ENCODE measurements at places on chromosomes 7 and 10.

GRCh38 chr10:3655528-3655927, 129.5 kb downstream of the KLF6 start:
- H3K4me3 ChIP-seq, result no peak overlapping the region
- no peaks in the 10 kb centered on the region for H3K4me1 ChIP-seq
- H3K27me3 ChIP-seq, result no peaks in the 10 kb centered on the region
- peaks cover 3% of the 10 kb centered on the region for H3K36me3 ChIP-seq

GRCh38 chr10:90269699-90270098, 568.3 kb downstream of the KIF20B start:
- no peak for DNase-seq
- no peaks in the 10 kb centered on the region for H3K36me3 ChIP-seq
- H3K27me3 ChIP-seq, result no peaks in the 10 kb centered on the region

DNA sequence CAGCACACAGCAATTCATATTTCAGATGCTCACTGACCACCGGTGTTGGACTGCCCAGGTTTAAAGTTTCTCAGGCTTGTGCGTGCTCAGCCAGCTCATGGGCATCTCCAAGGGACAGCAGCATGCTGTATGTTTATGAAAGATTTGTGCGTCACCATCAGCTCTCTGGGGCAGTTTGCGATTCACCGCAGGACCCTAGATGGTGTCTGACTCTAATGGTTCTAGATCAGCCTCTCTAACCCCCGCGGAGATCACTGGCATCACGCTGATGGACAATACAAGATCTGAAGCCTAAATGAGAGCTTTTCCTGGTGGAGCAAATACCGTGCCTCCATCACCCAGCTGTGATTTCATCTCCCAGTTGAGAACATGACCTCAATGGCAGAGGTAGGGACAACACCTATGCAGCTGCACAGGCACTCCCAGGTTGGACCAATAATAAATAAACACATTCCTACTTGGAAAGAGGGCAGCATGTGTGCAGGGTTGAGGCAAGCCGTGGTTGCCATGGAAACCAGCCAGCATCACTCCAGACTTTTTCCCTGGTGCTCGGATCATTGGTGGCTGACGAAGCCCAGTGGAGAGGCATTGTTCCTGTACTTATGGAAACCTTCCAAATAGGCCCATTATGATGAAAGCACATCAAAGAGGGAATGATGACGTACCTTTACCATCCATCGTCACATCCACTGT, 253.6 kb downstream of the KCNMA1 start:
- no peaks in the 10 kb centered on the region for H3K27me3 ChIP-seq
- H3K36me3 ChIP-seq, result no peaks in the 10 kb centered on the region
- H3K4me1 ChIP-seq, result peaks cover 11% of the 10 kb centered on the region
- no peak for DNase-seq
- no peak overlapping the region for H3K27ac ChIP-seq

- no peak for DNase-seq
- no peaks in the 10 kb centered on the region for H3K4me1 ChIP-seq
- no peaks in the 10 kb centered on the region for H3K36me3 ChIP-seq
- no peaks in the 10 kb centered on the region for H3K27me3 ChIP-seq
These were observed 55.2 kb downstream of the GSAP start for GRCh38 chr7:77360969-77361368.

- peak overlapping the region; percentile 82 for H3K27ac ChIP-seq
- no peaks in the 10 kb centered on the region for H3K36me3 ChIP-seq
- peaks cover 37% of the 10 kb centered on the region for H3K4me1 ChIP-seq
- peak; percentile 15 for DNase-seq
- no peak overlapping the region for H3K4me3 ChIP-seq
These were observed 54.7 kb upstream of the TNS3 start for GRCh38 chr7:47636433-47637175.

DNA sequence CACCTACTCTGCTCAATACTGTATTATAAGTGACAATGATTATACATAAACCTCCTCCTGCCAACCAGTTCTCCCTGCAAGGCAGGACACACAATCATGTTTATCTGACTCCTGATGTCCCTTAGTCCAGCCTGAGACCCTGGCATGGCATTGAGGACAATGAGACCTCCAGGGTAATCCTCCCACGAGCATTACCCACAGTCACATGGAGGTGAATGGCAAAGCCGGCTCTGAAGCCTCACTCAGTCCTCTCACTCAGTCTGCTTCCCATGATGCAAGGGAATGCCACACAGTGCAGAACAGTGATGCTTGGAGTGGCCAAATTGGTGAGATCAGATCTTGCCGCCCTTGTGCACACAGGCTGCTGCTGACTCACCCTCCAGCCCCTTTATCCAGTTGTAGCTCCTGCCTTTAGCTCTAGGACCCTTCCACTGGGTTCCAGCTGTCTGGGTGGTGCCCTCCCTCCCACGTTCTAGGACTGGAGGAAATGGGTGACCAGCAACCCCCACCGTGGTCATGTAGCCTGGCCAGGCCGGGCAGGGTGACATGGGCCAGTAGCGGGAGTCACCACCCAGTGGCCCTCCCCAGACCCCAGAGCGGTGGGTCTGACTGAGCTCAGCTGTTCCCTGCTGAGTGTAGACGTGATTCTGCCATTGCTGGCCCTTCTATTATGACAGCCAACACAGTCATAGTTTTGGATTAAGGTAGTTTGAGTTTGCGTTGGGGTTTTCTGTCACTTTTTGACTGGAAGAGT, 5.5 kb upstream of the ADCY1 start:
- no peak for DNase-seq
- H3K27ac ChIP-seq, result no peak overlapping the region
- H3K4me3 ChIP-seq, result no peak overlapping the region
- H3K36me3 ChIP-seq, result no peaks in the 10 kb centered on the region

GRCh38 chr7:68783684-68784083, 814.6 kb upstream of the AUTS2 start:
- no peaks in the 10 kb centered on the region for H3K36me3 ChIP-seq
- H3K4me1 ChIP-seq, result no peaks in the 10 kb centered on the region
- peaks cover 8% of the 10 kb centered on the region for H3K27me3 ChIP-seq
- DNase-seq, result peak; percentile 24

GRCh38 chr7:4878336-4879335, 4.9 kb downstream of the RADIL start:
- no peaks in the 10 kb centered on the region for H3K4me1 ChIP-seq
- no peak overlapping the region for H3K27ac ChIP-seq
- H3K4me3 ChIP-seq, result no peak overlapping the region
- H3K36me3 ChIP-seq, result no peaks in the 10 kb centered on the region
- peaks cover 3% of the 10 kb centered on the region for H3K27me3 ChIP-seq

DNA sequence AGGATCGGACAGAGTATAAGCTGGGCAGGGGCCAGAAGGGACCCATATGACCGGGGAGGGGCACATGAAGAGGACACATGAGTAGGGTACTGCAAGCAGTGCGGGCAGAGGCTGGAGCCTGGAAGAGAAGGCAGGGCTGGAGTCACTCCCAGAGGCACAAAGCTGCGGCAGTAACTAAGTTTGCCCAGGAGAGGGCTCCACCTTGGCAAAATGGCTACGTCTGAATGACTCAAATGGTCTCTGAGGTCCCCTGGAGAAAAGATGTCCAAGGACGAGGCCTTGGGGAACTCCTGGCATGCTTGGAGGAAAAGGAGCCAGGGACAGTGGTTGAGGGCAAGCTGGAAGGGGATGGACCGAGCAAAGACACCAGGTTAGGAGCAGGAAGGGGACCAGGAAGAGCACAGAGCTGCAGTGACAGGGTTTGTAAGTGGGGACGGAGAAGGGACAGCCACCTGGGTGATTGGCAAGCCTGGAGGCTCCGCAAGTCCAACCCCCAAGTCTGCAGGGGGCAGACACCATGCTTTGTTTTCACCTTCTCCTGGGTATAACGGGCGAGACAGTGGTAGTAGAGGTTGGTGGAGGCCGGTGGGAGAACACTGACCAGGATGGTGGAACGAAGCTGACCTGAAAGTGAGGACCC, 43.1 kb upstream of the LBX1 start:
- H3K36me3 ChIP-seq, result no peaks in the 10 kb centered on the region
- H3K27ac ChIP-seq, result no peak overlapping the region
- H3K4me3 ChIP-seq, result no peak overlapping the region
- peaks cover 18% of the 10 kb centered on the region for H3K27me3 ChIP-seq
- peak; percentile 73 for DNase-seq

DNA sequence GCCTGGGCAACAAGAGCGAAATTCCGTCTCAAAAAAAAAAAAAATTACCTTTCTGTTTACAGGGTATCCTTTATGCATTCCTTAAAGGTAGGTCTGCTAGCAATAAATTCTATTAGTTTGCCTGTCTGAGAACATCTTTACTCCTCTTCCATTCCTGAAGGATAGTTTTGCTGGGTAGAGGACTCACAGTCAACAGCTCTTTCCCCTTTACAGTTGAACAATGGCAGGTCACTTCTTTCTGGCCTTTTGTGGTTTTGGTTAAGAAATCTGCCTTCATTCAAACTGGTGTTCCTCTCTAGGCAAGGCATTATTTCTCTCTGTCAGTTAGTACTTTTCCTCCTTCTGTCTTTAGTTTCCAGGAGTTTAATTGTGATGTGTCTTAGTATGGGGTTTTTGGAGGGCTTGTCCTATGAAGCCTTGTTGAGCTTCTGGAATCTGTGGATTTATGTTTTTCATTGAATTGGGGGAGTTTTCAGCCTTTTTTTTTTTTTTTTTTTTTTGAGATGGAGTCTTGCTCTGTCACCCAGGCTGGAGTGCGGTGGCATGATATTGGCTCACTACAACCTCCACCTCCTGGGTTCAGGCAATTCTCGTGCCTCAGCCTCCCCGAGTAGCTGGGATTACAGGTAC, 4.8 kb upstream of the DNAAF5 start:
- H3K4me3 ChIP-seq, result no peak overlapping the region
- no peaks in the 10 kb centered on the region for H3K27me3 ChIP-seq
- no peaks in the 10 kb centered on the region for H3K36me3 ChIP-seq
- H3K4me1 ChIP-seq, result peaks cover 5% of the 10 kb centered on the region

DNA sequence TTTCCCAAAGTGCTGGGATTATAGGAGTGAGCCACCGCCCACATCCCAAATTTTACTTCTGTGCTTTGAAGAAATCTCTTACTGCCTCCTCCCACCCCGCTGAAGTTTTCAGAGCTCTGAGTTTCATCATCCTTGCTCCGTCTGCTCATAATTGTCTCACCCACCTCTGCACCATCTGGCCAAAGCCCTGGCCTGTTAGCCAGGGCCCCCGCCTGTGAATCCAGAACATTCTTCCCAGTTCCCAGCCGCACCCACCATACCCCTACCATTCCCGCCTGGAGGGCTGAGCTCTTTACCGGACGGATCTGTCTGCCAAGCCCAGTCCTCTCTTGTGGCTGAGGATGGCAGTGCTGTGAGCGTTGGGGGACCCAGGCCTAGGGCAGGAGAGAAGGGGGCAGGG, 14.5 kb downstream of the SSC4D start:
- no peak overlapping the region for H3K27ac ChIP-seq
- H3K4me3 ChIP-seq, result no peak overlapping the region
- no peaks in the 10 kb centered on the region for H3K27me3 ChIP-seq
- no peak for DNase-seq
- H3K36me3 ChIP-seq, result no peaks in the 10 kb centered on the region

DNA sequence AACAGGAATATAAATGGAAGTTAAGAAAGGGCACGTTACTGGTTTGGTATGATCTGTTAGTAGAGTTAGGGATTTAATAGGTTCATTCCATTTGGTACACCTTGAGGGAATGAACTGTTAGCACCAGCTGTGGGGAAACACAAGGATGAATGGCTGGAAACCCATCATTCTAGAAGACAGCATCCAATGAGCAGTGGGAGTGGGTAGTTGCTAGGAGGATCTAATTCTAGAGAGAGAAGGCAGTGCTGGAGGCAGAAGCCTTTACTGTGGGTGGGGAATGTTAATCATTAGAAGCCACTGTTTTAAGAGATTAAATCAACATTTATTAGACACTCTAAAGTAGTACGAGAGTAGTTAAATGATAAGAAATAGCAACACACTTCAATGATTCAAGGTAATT, 15.5 kb upstream of the GPR15LG start:
- no peak for DNase-seq
- no peaks in the 10 kb centered on the region for H3K4me1 ChIP-seq

DNA sequence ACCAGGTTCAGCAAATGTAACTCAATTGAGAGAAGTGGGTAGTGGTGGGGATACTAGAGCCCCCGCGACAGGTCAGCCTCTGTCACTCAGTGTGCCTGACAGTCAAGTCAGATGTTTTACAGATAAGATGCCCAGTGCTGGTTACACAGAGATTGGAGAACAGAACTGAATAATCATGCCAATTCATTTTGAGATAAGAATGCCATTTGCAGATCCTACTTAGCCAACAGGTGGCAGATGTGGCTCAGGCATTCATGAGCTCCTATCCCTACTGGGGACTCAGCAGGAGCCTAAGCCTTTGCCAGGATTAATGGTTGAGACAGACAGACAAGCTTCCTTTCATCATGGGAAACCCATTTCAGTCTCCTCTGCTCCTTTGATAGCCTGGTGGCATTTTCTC, 137.8 kb downstream of the MAPK8 start:
- no peak overlapping the region for H3K4me3 ChIP-seq
- no peaks in the 10 kb centered on the region for H3K4me1 ChIP-seq
- DNase-seq, result peak; percentile 23

- no peaks in the 10 kb centered on the region for H3K27me3 ChIP-seq
- H3K27ac ChIP-seq, result peak overlapping the region; percentile 81
- H3K4me1 ChIP-seq, result peaks cover 27% of the 10 kb centered on the region
- DNase-seq, result peak; percentile 70
These were observed 559 bp upstream of the FKBP14 start for GRCh38 chr7:30027065-30027456.

DNA sequence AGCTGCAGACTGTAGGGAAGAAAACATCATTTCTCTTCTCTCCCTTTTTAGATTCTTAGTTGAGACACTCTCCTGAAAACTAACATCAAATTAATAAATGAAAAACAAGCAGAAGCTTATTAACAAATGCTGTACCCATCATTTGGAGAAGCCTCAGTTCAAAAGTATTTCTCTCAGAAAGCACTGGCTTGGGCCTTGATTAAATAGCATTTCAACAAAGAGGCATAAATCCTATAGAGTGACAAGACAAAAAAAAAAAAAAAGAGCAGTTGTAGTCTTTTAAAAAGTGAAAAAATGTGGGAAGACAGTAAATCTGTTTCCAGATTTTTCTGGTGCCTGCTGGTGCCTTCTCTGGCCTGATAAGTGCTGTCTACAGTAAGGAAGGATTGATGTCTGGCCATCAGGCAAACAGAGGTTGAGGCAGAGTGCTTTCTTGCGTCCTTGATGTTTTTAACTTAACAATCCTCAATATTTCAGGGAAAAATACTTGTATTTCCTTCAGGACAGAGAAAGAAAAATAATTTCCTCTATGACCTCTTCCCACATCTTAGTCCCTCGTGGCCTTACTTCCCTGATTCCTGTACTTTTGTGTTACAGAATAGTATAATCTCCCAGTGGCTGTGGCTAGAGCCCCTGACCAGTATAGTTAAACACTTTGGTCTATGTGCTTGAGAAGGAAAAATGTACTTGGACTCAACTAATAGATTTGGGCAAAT, 300.5 kb downstream of the HGF start:
- no peaks in the 10 kb centered on the region for H3K36me3 ChIP-seq
- H3K4me3 ChIP-seq, result no peak overlapping the region
- DNase-seq, result no peak
- H3K27me3 ChIP-seq, result no peaks in the 10 kb centered on the region

- no peaks in the 10 kb centered on the region for H3K27me3 ChIP-seq
- H3K36me3 ChIP-seq, result no peaks in the 10 kb centered on the region
- no peak for DNase-seq
These were observed 68.0 kb upstream of the PCDH15 start for GRCh38 chr10:54869022-54869421.
